ENCODE measurements at places on chromosomes 16 and 17.

DNA sequence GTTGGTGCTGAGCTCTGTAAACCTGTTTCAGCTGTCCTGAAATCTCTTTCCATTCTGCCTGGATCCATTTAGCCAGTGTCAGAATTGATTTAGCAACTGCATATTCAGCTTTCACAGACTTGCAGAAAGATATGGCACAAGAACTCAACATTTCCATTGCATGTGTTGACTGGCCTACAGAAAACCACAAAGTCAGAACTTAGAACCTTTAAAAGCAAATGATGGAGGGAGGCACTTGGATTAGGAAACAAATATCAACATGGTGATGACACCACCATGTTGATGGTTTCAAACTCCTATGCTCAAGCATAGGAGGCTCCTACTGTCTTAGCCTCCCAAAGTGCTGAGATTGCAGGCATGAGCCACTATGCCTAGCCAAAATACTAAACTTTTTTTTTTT is 52.3 kb upstream of the ARL6IP1 start:
- DNase-seq, result no peak

DNA sequence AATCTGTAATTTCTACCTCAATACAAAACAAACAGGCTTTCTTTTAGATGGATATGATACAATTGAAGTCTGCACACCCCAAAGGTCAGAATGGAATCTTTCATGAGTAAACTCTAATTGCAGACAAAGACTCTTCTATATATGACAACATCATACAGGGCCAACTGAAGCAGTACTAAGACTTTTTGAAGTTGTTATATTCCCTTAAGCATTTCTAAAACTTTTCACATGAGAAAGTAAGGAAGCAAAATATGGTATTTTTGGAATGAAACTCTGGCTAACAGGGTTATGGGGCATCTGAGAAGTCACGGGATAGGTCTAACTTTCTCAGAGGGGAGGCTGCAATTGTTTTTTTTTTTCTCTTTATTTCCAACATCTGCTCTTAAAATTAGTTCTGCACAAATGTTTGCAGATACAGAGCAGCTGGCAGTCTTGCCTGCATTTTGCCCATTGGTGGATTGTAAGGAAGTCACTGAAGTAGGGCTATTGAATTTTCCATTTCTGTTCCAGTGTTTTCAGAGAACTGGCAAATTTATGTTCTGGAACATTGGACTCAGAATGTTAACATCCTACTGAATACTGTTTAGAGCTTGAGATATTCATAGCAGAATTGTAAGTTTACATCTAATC is 59.1 kb downstream of the SSH2 start:
- no peak for DNase-seq

GRCh38 chr17:50529849-50530248 is 2.7 kb upstream of the EPN3 start:
- DNase-seq, result no peak

DNA sequence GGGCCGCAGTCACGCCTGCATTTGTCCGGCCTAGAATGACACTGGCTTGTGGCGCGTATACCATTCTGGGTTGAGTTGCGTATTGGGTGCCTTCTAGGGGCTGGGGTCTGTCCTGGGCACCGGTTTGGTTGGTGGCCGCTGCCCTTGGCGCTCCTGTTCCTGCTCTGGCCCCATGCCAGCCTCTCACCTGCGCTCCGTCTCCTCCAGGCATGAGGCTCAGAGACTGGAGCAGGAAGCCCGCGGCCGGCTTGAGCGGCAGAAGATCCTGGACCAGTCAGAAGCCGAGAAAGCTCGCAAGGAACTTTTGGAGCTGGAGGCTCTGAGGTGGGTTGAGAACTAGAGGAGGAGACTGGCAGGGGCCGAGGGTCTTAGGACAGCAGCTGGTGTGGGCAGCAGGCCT is 17.4 kb downstream of the CDIPT start:
- DNase-seq, result no peak

Measured in activated effector memory CD4-positive, alpha-beta T cell treated with Interleukin-2 at 50 U/mL for 16 hours (primary cell).